ENCODE measurements at places on chromosomes 7 and 10. TPM values are rescaled to one million over a fixed set of nuclear protein-coding genes. Genes with fewer than 3 reads are reported as not detected.

DNA sequence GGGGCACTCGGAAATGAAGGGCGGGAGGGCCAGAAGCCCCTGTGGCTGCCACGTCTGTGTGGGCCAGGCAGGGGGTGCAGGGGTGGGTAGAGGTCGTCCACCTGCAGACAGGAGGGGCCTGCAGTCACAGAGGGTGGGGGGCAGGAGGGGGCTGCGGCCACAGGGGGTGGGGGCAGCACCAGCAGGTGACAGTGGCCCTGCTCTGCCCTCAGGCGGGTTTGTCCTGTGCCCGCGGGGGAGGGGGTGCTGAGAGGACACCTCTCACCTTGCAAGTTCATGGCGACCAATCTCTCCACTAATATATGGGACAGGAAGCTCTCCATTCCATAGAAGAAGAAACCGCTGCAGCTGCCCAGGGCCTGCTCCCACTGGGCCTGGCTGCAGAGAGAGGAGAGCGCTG is 26.6 kb upstream of the NKX6-2 start:
- DNase-seq = no peak

Gene ZNF746
- 34.8 TPM for total RNA-seq

Gene SGCE
- total RNA-seq = 61.8 TPM

GRCh38 chr7:117011419-117012260 is 58.3 kb downstream of the ST7 start:
- no peak for DNase-seq

DNA sequence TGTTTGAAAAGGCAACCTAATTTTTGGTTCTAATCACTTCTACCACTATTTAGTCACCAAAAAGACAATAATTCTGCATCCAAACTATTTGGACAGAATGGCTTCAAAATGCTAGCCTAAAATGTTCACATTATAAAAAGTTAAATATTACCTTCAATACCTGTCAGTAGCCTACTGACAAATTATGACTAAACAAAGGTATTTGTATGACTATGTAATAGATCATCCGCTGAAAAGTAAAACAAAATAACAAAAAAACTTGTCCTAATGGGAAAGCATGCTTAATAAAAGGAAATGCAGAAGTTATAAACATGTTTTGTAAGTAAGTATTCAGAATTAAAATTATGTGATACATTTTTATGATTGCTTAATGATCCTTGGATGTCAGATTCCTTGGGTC is 36.6 kb downstream of the CD36 start:
- DNase-seq = no peak

All from spleen (tissue), 13 donors.